BE2C (cell line): ENCODE measurements at places on chromosomes 4 and X.

- no peak for DNase-seq
These were observed 851.7 kb upstream of the PCDH10 start for GRCh38 chr4:132297346-132297745.

GRCh38 chr4:152382057-152382785 is 153.7 kb downstream of the FBXW7 start:
- no peak for DNase-seq

DNA sequence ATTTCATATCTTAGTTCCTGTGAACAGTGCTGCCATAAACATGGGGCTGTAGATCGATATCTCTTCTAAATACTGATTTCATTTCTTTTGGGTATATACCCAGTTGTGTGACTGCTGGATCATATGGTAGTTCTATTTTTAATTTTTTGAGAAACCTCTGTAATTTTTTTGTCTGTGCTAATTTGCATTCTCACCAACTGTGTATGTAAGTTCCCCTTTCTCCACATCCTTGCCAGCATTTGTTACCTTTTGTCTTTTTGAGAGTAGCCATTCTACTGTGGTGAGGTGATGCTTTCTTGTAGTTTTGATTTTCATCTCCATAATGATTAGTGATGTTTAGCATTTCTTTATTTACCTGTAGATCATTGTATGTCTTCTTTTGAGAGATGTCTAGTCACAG is 2086.5 kb upstream of the TENM3 start:
- no peak for DNase-seq

GRCh38 chrX:112851806-112852205 is 11.2 kb upstream of the AMOT start:
- no peak for DNase-seq

DNA sequence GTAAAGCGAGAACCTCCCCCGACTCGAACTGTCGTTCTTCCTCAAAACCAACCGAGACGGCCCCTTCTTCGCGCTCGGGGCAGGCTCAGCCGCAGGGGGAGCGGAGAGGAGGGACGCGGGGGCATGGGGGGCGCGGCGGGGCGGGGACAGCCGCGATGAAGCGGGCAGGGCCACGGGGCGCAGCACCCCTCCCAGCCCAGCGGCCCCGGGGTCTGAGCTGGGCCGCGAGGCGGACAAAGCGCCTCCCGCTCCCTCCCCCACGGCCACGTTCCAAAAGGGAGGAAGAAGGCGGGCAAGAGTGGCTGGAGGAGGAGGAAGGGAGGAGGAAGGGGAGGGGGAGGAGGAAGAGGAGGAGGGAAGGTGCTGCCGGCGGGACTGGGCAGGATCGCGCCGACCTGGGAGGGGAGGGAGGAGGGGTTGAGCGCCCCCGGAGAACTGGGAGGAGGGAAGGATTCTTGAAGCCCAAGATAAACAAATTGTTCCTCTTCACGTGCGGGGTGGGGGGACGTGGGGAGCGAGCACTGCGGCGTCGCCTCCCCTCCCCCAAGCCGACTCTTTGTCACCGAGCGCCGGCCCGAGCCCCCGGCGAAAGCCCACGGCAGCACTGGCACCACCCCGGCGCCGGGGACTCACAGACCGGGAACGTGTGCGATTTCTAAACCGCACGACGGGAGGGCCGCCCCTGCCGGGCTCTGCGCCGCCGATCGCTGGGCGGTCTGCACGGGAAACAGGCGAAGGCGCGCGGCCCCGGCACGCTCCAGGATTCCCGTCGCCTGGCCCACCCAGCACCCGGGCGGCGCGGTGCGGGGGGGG is 2.9 kb downstream of the MAML3 start:
- DNase-seq, result peak; percentile 87

DNA sequence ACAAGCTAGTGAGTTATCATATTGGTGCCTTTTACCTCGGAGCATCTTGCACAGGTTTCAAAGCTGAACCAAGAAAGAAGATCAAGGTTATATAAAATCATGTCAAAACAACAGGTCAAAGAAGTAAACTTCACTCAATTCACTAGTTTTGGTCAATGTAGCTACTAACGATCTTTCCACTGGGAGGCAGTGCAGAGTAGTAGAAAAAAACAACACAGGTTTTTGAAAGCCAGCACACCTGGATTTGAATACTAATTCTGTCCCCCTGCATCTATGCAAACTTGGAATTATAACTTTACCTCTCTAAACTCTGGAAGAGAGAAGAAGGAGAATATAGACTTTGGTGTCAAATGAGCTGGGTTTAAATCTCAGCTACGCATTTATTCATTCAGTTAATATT is 266.1 kb downstream of the GRIA3 start:
- DNase-seq, result no peak

DNA sequence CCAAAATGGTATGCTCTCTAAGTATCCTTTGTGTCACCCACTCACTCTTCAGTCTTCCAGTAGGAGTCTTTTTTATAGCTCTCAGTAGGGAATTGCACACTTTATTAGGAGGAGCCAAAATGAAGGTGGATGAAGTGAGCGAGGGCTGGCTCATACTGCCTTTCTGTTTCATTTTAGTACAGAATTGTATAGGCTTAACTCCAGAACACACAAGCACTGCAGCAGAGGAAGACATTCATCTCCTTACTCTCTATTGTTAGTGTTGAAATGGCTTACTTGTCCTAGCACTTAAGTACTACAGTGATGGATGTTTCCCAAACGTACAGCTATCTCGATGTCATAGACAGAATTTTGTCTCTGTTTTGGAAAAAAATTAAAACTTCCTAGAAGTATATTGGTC is 327.3 kb upstream of the ATOH1 start:
- no peak for DNase-seq

DNA sequence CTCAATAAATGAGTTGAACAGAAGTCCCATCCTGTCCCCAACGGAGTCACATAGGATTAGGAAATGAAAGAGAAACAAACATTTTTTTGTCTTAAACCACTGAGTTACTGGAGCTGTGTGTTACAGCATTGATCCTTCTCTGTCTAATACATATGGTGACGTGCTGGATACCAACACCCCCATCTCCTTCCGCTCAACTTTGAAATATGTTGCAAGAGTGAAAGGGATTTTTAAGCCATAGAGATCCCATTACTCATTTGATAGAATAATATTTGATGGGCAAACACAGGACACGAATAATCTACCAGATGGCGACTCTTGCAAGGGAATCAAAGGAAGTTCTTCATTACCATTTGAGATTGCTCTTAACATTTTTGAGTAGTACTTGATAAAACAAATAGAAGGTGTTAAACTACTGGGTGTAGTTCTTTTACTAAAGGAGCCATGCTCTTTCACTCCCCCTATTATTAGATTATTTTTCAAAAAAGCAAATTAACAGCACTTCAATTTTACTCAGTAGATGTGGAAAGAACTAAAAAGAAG is 140.5 kb downstream of the PACRGL start:
- no peak for DNase-seq

- no peak for DNase-seq
These were observed 527.7 kb upstream of the CXorf51A start for GRCh38 chrX:147342197-147342596.

- DNase-seq, result no peak
These were observed 15.6 kb upstream of the SPRY1 start for GRCh38 chr4:123380728-123381716.

- DNase-seq, result no peak
These were observed 425.3 kb downstream of the SPRY1 start for GRCh38 chr4:123821861-123822260.

DNA sequence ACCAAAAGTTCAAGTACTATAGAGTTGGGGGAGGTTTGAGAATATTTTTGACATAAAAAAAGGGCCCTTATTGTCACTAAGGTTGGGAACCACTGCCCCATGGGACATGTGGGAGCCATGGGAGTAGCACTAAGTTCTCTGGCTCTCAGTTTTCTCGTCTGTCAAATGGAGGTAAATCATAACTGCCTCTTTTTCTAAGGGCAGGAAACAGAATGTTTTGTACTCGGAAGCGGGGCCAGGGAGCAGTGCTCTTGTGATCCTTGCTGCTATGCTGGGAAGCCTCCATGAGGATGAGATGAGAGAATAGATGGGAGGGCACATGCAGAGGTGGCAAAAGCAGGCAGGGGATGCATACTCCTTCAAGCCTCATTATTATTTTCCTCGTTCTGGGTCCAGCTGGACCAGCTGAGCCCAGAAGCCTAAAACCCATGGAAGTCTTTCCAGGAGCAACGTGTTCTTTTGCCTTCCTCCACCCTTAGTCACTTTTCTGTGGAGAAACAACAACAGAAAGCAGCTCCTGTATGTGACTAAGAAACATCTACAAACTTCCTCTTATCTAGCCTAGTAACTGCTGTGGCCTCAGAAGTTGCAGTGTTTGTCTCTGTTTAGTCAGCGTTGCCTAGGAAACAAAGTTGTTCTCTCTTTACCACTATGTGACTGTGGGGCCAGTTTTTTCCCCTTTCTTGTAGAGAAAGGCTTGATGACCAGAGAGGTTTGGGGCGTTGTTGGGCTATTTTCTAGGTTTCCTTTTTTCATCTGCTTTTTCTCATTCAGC is 64.8 kb downstream of the TSC22D3 start:
- DNase-seq, result no peak

GRCh38 chr4:12615822-12616221 is 868.3 kb downstream of the RAB28 start:
- no peak for DNase-seq

- DNase-seq, result no peak
These were observed 429.1 kb upstream of the INTU start for GRCh38 chr4:127203562-127204200.

GRCh38 chrX:44055638-44056037 is 82.4 kb upstream of the NDP start:
- no peak for DNase-seq

DNA sequence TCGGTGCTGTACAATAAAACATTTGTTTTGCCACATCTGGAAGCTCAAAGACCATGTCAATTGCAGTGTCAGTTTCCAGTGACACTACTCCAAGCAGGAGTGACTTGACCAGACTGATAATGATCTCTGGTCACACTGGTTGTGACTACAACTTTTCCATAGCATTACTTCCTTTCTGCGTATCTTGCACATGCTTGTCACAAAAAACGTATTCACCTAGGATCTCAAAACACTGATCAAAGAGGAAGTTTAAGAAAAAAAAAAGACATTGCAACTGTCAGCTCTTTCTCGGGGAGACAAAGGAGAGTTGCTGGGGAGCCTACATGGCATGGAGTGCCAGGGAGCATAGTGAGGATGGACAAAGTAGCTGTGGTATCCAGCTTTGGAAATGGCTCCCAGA is 60.6 kb downstream of the OPHN1 start:
- no peak for DNase-seq

DNA sequence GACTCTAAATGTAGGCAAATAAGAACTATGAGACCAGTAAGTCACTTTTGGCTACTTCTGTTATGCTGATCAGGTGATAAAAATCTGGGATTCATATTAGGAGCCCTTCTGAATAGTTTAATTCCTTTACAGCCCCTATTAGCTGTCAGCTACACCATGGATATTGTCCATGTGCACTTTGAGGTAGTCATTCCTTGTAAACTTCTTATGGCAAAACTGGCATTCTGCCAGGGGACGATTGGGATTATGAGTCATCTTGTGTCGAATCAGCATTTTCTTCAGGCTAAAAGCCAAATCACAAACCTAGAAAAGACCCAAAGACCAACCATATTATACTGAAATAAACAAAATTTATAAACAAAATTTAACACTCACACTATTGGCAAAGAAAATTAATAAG is 227.6 kb downstream of the PRDM5 start:
- DNase-seq, result peak; percentile 66

GRCh38 chr4:168474660-168475320 is 5.5 kb downstream of the DDX60L start:
- no peak for DNase-seq

- no peak for DNase-seq
These were observed 139.7 kb upstream of the SPRY1 start for GRCh38 chr4:123256901-123257300.

GRCh38 chr4:188005561-188005960 is 10.0 kb downstream of the ZFP42 start:
- DNase-seq, result no peak

DNA sequence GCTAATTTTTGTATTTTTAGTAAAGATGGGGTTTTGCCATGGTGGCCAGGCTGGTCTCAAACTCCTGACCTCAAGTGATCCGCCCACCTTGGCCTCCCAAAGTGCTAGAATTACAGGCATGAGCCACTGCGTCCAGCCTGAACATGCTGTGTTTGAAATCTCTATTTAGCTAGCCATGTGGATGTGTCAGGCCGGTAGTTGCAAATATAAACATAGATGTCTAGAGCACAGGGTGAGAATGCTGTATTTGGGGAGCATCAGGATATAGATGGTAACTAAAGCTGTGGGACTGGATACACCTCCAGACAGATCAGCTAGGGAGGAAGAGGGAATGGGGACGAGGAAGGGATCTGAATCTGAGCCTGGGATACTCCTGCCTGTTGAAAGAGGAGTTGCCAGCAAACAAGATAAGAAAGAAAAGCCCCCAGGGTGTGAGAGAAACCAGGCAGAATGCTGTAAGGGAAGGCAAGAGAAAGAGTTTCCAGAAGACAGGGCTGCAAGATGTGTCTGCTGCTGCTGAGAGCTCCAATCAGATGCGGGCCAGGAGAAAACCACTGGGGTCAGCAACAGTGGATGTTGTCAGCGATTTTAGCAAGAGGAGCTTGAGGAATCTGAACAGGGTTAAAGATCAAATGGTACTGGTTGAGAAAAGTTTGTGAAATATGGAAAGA is 177.4 kb downstream of the PALLD start:
- peak; percentile 42 for DNase-seq

DNA sequence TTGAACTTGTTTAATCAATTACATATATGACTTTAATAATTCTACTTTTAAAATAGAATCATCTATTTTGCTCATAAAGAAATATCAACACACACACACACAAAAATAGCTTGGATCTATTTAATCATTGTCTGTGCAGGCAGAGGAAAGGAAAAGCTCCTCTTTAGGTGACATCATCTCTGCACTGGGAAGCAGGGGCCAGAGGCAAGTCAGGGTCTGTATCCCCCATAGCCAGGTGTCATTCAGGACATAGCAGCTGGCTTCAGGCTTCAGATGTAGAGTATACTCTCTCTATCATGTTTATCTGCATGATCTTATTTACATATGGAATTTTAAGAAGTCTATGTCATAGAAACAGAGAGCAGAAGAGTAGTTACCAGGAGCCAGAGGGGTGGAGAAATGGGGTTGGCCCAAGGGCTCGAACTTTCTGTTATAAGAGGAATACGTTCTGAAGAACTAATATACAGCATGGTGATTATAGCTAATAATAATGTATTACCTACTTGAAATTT is 110.4 kb upstream of the LDB2 start:
- DNase-seq, result no peak

- no peak for DNase-seq
These were observed 2323.6 kb upstream of the TENM3 start for GRCh38 chr4:179919587-179919986.

- no peak for DNase-seq
These were observed 1082.6 kb upstream of the LCORL start for GRCh38 chr4:19104176-19104575.

DNA sequence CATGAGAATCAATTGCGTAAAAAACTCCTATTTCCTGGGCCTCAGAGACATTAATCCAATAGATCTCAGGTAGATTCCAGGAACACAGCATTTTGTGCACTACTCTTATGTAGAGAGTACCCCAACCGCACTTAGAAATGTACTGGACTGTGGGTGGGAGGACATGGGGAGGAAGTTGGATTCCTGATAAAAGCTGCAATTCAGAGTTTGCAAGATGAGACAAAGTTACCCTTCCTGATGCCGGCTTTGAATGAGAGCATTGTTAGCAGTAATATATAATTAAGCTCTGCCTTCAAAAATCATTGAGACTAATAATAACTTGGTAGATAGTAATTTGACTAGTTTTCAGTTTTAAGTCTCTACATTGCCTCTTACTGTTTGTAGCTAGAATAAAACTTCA is 323.3 kb upstream of the GALNT7 start:
- no peak for DNase-seq
